MM.1S (cell line): ENCODE measurements at places on chromosomes 2 and 18.

- DNase-seq: no peak
Observed at GRCh38 chr2:209806318-209806717, 34.7 kb downstream of the UNC80 start.

DNA sequence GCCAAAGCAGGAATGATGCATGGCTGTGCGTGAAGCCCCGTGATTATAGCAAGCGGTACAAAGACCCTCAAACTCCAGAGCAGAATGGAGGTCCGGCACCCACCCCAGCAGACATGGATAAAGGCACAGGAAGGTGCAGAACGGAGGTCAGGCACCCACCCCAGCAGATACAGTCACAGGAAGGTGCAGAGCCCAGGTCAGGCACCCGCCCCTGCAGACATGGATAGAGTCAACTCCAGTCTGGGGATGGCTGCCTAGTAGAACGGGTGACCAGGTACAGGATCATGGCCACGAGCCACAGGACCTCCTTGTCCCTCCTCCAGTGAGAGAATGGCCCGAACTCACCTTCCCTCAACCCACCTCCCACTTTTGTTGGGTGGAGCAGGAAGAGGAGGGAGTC is 318.3 kb upstream of the SALL3 start:
- DNase-seq: no peak

GRCh38 chr2:174771631-174772471 is 7.6 kb upstream of the CHRNA1 start:
- peak; percentile 72 for DNase-seq

GRCh38 chr2:83991992-83992391 is 467.1 kb downstream of the SUCLG1 start:
- no peak for DNase-seq

DNA sequence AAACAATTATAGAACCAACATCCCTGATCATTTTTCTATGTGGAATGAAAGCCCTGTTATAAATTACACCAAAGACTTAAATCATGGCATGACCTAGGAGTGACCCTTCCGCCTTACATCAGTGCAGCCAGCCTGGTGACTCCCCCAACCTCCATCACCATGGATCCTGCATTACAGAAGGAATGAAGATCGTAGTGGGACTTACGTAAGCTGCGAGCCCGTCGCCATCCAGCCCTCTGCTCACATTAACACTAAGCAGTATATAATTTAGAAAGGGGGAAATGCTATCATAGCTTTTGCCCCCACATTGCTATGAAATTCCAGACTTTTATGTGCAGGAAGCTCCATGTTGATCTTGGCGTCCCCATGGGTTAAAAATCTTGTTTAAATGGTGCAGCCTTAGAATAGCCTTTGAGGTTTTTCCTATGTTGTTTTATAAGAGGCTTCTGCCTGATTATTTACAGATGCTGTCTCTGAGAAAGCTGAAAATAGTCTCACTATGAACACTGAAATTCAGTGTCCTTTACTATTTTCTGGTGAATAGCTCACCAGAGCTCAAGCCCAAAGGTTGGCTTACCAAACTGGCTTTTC is 76.3 kb downstream of the COLEC12 start:
- DNase-seq: no peak

- no peak for DNase-seq
Observed at GRCh38 chr2:188245230-188245629, 46.4 kb upstream of the GULP1 start.

- peak; percentile 85 for DNase-seq
Observed at GRCh38 chr2:218979846-218980734, 4.9 kb downstream of the FEV start.

DNA sequence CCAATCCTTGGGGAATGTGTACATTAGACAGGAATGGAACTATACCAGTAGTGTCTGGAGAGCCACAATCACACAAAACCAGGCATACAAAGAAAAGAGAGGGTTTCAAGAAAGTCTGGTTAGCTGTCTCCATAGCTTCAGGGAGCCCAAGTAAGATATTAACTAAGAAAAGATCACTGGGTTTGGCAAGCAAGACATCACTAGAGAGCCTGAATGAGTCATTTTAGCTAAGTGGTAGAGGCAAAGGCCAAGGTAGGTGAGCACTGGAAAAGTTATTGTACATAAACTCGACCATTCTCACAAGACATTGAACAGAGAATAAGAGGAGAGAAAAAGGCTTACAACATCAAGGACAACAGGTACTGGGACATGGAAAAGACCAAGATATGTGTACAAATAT is 143.8 kb upstream of the ARL4C start:
- DNase-seq: no peak

DNA sequence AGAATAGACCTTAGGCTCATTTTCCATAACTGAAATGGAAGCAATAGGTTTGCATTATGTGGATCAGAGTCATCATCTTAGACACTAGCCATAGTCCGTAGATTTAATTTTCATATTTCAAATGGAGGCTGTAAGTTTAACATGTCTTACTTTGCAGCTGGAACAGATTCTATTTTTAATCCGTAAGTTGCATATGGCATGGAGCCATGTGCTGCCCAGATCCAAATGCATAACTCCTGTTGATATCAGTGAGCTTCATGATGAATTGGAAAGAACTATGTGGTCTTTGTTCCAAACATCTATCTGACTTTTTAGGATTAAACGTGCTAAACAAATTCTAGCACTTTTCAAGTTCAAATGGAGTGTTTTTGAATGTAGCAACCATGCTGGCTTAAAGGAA is 43.4 kb downstream of the MEIS1 start:
- DNase-seq: no peak

GRCh38 chr18:42654556-42654955 is 460.9 kb downstream of the RIT2 start:
- no peak for DNase-seq

- DNase-seq: no peak
Observed at GRCh38 chr2:166388481-166389070, 12.8 kb upstream of the SCN9A start.

DNA sequence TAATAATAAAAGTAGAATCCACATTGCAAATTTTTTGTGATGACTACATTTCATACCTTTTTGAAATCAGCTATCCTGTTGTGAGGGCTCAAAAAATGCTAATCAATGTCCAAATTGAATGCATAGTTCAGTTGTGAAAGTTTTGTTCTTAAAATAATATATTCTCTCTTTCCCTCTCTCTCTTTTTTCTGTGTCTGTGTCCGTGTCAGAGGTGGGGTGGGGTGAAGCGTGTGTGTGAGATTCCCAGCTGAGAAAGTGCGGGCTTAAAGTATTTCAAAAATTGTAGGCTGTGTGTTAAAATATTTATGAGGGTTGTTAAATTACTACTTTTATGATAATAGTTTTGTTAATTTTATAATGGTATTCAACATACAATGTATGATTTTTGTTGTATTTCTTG is 388.0 kb upstream of the LRRTM4 start:
- DNase-seq: no peak

DNA sequence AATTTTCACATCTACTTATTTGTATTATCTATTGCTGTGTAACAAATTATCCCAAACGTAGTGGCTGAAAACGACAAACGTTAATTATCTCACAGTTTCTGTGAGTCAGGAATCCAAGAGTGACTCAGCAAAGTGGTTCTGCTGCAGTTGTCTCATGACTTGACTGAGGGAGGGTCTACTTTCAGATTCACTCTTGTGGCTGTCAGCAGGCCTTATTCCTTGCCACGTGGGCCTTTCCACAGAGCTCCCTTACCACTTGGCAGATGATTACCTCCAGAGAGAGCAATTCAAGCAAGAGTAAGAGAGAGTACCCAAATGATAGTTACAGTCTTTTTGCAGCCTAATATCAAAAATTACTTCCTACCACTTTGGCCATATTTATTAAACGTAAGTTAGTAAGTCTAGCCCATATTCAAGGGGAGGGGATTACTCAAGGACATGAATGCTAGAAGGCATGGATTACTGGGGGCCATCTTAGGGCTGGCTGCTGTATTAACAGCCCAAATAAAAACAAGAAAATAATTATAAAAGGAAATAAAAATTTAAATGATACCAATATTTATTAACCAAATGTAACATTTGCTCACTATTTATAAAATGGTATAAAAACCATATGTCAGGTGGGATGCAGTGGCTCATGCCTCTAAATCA is 48.7 kb upstream of the NBEAL1 start:
- DNase-seq: peak; percentile 65

GRCh38 chr18:27527856-27528255 is 342.7 kb upstream of the CHST9 start:
- DNase-seq: no peak

DNA sequence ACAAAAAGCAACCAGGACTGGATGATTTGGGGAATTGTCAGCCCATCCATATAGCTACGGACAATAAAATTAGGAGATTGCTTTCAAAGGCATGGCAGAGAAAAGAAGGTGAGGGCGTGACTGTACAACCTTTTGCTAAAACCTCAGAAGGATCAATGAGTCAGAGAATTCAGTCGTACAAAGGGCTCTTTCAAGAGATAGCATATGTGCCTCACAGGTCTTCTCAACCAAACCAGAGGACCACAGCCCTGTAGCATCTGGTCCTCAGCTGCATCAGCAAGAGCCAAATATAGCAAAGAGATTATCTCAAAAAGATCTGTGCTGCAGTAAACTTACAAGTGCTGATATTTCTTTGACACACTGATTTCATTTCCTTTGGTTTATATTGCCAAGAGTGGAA is 149.9 kb upstream of the RAB6C start:
- DNase-seq: peak; percentile 10

DNA sequence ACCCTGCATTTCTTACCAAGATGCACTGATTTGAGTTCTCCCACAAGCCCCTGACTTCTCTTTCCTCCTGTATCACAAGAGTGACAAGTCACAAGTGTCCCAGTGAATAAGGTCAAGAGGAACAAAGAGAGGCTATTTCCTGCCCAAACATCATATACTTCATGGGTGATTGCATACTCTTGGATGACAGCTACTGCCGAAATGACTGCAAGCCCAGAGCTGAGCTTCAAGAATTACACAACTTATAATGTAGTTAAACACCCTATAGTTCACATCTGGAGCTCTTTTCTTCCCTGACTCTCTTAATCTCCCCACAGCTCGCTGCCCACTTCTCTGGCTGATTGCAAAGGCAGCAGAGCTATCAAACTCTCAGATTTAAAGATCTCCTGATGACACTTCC is 289.7 kb upstream of the PARD3B start:
- DNase-seq: no peak

GRCh38 chr18:37872562-37872961 is 307.0 kb upstream of the CELF4 start:
- DNase-seq: no peak

- DNase-seq: no peak
Observed at GRCh38 chr18:2354292-2354691, 217.0 kb downstream of the METTL4 start.

GRCh38 chr18:26619350-26619749 is 71.0 kb upstream of the KCTD1 start:
- no peak for DNase-seq

- no peak for DNase-seq
Observed at GRCh38 chr18:78677483-78678317, 301.9 kb upstream of the SALL3 start.

- DNase-seq: no peak
Observed at GRCh38 chr2:220221992-220222391, 594.6 kb downstream of the SLC4A3 start.

DNA sequence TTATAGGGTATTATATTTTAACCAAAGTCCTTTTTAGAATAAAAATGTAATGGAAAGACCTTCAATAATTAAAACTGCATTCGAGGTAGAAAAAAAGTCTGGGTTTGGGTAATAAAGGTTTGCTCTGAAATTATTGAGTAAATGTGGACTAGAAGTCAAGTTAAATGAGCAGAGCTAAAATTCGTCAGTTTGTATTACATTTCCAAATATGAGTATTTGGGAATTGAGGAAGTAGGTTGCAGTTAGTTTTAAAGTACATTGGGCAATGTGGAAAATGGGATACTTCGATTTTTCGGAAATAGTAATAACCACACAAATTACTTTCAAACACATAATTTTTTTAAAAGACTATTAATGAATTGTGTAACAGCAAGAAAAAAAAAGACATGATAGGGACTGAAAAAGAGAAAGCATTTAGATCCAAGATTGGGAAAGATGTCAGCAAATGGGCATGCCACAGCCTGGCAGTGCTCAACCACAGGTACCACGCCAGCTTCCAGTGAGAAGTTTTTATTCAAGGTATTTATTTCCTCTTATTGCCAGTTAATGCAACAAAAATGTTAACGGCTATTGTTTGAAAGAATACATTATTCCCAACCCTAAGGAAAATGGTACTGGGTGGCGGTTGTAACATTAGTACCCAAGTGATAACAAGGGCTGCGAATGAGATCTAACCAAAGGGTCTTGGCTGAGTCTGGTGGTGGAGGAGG is 50.0 kb downstream of the TTC39C start:
- no peak for DNase-seq

DNA sequence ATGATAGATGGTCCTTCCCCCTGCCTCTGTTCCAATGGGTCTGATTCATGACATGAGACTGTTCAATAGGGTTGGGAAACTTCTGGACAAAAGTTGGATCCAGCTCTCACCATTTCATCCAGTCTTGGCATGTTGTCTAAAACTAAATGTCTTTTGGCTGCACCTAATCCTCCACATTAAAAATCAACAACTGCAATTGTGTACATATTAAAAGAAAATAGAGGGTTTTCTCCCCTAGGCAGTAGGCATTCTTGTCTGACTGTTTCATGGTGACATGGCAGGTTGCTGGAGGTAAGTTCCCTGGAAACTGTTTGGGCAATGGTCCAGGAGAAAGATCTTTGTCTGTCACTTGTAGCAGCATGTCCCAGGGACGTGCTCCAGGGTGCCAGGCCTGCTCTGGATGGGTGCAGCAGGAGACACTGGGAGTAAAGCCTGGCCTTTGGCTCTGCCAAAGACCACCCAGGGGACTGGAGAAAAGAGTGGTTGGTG is 135.8 kb downstream of the TCF4 start:
- no peak for DNase-seq

DNA sequence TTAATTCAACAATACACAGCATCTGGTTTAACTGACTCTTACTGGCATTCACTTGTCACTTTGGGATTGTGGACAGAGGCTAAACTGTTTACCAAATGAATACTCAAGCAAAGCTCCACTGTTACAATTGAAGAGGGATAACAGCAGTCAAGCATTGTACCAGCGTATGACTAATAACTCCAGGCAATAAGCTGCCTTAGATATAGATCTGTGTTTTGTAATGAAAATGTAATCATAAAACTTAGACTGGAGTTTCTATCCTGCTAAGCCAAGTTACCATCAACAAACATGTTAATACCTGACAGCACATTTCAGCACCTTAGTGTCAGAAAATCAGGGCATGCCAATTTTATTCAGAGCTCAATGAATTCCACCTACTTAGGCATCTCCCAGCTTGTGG is 889.5 kb downstream of the EPHA4 start:
- no peak for DNase-seq

DNA sequence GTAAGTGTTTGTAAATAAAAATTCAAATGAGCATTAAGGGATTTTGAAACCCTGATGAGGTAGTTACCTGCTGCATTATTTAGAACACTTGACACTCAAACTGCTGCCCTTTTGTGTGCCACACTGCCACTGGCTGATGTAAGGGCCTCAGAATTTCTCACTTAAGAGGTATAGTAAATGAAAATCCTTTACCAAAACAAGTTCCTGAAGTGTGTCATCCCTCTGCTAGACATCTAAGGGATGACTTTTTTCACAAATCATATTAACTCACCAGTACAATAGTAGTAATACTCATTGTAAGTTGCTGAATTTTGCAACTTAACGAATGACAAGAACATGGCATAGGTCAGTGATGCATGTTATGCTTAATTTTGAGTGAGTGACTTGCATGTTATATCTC is 274.9 kb upstream of the UBE2E3 start:
- no peak for DNase-seq
